CD4-positive, alpha-beta T cell (primary cell): ENCODE measurements at places on chromosomes 1 and 21.

DNA sequence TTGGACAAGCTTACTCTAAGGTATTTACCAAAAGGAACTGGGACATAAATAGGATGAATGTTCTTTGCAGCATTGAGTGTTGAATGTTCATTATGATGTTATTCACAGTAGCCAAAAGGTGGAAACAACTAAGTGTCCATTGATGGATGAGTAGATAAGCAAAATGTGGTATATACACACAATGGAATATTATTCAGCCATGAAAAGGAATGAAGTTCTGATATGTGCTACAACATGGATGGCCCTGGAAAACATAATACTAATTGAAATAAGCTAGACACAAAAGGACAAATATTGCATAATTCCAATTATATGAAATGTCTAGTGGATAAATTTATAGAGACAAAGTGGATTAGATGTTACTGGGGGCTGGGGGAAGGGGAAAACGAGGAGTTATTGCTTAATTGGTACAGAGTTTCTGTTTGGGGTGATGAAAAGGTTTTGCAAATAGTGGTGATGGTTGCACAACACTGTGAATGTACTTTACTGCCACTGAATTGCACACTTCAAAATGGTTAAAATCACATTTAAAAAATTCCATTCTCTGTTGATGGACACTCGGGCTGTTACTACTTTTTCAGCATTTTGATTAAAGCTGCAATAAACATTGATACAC is 2.9 kb downstream of the MTARC1 start:
- H3K27me3 ChIP-seq, result peaks cover 28% of the 10 kb centered on the region
- no peak for DNase-seq
- peaks cover 6% of the 10 kb centered on the region for H3K4me1 ChIP-seq
- H3K4me3 ChIP-seq, result no peak overlapping the region
- H3K36me3 ChIP-seq, result no peaks in the 10 kb centered on the region
- H3K27ac ChIP-seq, result no peak overlapping the region

- DNase-seq, result no peak
- H3K27me3 ChIP-seq, result no peaks in the 10 kb centered on the region
- no peak overlapping the region for H3K4me3 ChIP-seq
Measured at GRCh38 chr1:218872026-218872425, 301.7 kb upstream of the LYPLAL1 start.

DNA sequence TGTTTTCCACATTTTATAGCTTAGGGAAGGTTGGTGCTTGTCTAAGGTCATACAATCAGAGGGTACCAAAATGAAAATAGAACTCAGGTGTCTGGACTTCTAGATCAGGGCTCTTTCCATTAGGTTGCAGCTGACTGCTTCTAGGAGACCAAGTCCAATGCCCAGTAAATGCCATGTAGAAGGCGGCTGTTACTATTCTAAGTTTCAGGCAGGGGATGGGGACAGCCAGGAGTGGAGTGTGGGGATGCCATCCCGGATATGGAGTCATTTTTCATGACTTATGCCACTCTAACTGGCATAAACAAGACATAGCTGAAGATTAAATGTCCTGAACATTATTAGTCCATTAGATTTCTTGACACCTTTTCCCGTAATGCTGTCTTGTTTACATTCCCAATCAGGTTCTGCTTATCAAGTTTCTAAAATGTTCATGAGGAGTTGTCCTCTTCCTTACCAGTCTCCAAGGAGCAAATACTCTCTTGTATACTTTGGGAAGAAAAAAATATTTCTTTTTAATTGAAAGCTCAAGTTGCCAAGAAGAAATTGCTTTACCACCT is 31.5 kb downstream of the XCL1 start:
- no peaks in the 10 kb centered on the region for H3K36me3 ChIP-seq
- no peak for DNase-seq
- no peaks in the 10 kb centered on the region for H3K27me3 ChIP-seq
- no peak overlapping the region for H3K4me3 ChIP-seq
- no peak overlapping the region for H3K27ac ChIP-seq

GRCh38 chr21:44983421-44984206 is 43.8 kb downstream of the SLX9 start:
- no peak for DNase-seq
- no peaks in the 10 kb centered on the region for H3K27me3 ChIP-seq
- H3K4me1 ChIP-seq, result no peaks in the 10 kb centered on the region
- H3K4me3 ChIP-seq, result no peak overlapping the region
- H3K36me3 ChIP-seq, result no peaks in the 10 kb centered on the region

- no peak overlapping the region for H3K27ac ChIP-seq
- H3K4me3 ChIP-seq, result no peak overlapping the region
- peak; percentile 10 for DNase-seq
- no peaks in the 10 kb centered on the region for H3K27me3 ChIP-seq
- no peaks in the 10 kb centered on the region for H3K36me3 ChIP-seq
- H3K4me1 ChIP-seq, result peaks cover 47% of the 10 kb centered on the region
Measured at GRCh38 chr1:168362991-168363390, 82.3 kb downstream of the TBX19 start.

DNA sequence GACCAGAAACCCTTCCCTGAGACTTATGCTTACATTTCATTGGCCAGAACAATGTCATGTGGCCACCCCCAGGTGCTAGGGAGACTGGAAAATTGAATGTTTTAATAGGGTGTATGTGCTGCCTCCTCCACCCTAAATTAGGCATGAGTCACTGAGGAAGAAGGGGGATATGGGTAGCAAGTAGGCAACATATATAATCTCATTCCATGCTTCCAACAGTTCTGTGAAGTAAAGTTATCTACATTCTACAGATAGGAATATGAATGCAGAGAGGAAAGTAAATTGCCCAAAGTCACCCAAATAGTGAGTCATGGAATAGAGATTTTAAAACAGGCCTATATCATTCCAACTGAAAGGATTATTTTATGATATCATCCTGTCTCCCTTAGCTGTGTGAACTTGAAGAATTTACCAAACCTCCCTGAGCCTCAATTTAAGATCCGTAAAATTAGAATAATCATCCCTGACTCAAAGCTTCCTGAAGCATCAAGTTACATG is 168.6 kb upstream of the FGGY start:
- no peak overlapping the region for H3K4me3 ChIP-seq
- DNase-seq, result no peak
- H3K27me3 ChIP-seq, result no peaks in the 10 kb centered on the region
- no peak overlapping the region for H3K27ac ChIP-seq

- H3K27me3 ChIP-seq, result no peaks in the 10 kb centered on the region
- H3K27ac ChIP-seq, result no peak overlapping the region
- H3K36me3 ChIP-seq, result peaks cover 22% of the 10 kb centered on the region
- no peak for DNase-seq
- no peaks in the 10 kb centered on the region for H3K4me1 ChIP-seq
- H3K4me3 ChIP-seq, result no peak overlapping the region
Measured at GRCh38 chr1:46557403-46557802, 6.0 kb upstream of the KNCN start.

DNA sequence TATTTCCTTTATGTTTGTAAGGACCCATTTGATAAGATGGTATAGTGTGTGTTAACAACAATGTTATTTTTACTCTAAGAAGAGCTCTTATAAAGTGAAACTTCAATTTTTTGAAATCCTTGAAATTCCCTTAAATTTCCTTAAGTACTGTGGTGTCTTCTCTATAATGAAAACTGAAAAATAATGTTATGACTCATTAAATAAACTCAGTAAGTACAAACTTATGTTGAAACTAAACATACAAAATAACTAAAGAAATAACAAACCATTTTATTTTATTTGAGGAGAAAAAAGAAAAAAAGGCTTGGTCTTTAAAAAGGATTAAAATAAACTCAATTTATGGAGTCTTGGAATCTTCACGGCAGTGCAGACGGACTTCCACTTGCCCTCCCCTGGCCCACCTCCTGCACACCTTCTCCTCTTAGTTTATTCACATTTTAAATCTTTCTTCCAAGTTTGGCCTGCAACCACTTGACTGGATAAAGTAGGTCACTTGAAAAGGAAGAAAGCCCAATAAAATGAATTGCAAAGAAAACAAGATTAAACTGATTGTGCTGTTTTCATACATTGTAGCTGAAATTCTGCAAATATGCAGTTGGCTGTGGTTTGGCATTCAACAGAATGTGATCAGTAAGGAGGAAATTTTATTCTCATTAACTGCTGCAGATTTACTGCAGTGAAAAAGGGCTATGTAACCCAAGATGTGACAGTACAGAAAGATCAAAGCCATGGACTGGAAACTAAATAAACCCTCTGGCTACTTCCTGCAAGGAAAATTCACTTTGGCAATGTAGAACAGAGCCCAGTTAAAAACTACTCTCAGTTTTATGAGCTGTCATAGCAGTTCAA is 48.5 kb upstream of the SCYL3 start:
- DNase-seq, result no peak
- H3K4me3 ChIP-seq, result no peak overlapping the region
- no peaks in the 10 kb centered on the region for H3K27me3 ChIP-seq
- H3K27ac ChIP-seq, result no peak overlapping the region
- H3K36me3 ChIP-seq, result peaks cover 3% of the 10 kb centered on the region

GRCh38 chr1:31868862-31869261 is 53.0 kb upstream of the SPOCD1 start:
- no peak for DNase-seq
- no peak overlapping the region for H3K27ac ChIP-seq
- H3K4me3 ChIP-seq, result no peak overlapping the region
- H3K36me3 ChIP-seq, result no peaks in the 10 kb centered on the region
- no peaks in the 10 kb centered on the region for H3K27me3 ChIP-seq
- H3K4me1 ChIP-seq, result peaks cover 17% of the 10 kb centered on the region

- peaks cover 40% of the 10 kb centered on the region for H3K4me1 ChIP-seq
- H3K4me3 ChIP-seq, result peak overlapping the region; percentile 93
- no peaks in the 10 kb centered on the region for H3K27me3 ChIP-seq
Measured at GRCh38 chr1:37930246-37931101, 16.4 kb downstream of the INPP5B start.

- no peak overlapping the region for H3K4me3 ChIP-seq
- H3K27me3 ChIP-seq, result no peaks in the 10 kb centered on the region
- no peak overlapping the region for H3K27ac ChIP-seq
Measured at GRCh38 chr1:60283690-60284089, 210.1 kb upstream of the C1orf87 start.

DNA sequence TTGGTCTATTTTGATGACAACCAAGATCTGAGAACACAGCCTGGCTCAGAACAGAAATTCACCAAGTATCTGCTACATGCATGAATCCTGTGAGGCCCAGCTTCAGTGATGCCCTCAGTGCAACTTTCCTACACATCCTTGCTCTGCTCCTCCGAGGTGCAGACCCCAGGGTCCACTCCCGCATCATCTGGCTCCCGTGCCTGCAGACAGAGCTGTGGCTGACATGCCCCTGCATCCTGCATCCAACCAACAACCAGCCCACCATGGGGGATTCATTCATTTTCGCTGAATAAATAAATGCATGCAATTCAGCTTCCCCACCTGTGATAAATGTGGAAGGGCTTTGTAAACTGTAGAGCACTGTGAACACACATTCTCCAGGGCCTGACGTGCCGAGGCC is 112.3 kb downstream of the GLIS1 start:
- no peak overlapping the region for H3K4me3 ChIP-seq
- no peak for DNase-seq
- no peaks in the 10 kb centered on the region for H3K4me1 ChIP-seq
- H3K27me3 ChIP-seq, result no peaks in the 10 kb centered on the region

DNA sequence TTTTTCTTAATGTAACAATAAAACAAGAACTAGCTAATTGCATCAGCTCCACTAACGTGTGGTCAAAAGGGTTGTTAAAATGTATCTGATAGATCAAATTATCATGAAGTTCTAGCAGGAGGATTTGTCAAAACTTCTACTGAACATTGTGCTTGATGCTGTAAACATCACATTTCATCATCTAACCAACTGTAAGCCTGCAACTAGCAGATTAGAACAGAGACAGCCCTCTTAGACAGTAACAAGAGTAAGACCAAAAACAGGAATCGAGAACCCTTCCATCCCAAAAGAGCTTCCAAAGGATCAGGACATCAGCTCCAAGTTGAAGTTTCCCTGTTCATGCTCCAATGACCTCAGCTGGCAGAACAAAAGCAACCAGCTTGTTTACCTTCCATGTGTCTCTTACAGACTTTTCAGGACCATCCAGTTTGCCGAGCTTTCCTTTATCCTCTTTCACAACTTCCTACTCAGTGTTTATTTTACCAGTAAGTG is 44.6 kb downstream of the NIBAN1 start:
- no peaks in the 10 kb centered on the region for H3K4me1 ChIP-seq
- H3K36me3 ChIP-seq, result no peaks in the 10 kb centered on the region
- no peak overlapping the region for H3K4me3 ChIP-seq

DNA sequence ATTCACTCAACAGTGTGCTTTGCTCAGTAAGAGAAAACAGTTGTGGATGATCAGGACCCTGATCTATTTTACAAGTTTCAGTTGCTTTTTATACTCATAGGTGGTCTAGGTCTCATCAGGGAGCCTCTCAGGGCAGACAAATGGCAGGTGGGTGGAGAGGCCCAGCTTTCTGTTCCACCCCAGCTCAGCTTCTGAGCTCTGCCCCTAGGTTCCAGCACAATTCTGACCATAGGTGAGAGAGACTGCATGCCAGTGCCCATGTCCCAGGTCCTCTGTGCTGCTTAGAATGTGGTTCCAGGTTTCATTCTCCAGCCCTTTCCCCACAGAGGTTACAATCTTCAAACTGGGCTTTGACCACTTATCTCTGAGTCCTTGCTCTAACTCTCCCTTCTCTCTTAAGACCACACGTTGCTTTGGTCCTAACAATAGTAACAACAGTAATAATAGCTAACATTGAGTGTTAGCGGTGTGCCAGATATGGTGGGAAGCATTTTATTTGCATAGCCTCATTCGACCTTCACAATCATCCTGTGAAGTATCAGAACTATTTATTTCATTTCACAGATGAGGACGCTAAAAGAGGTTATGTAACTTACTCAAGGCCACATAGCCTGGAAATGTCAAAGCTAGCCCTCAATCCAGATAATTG is 19.6 kb upstream of the DUSP10 start:
- H3K36me3 ChIP-seq, result no peaks in the 10 kb centered on the region
- DNase-seq, result no peak
- H3K27ac ChIP-seq, result no peak overlapping the region
- H3K27me3 ChIP-seq, result no peaks in the 10 kb centered on the region
- no peaks in the 10 kb centered on the region for H3K4me1 ChIP-seq
- no peak overlapping the region for H3K4me3 ChIP-seq

- no peaks in the 10 kb centered on the region for H3K4me1 ChIP-seq
- H3K27ac ChIP-seq, result no peak overlapping the region
- H3K27me3 ChIP-seq, result no peaks in the 10 kb centered on the region
- H3K36me3 ChIP-seq, result no peaks in the 10 kb centered on the region
- H3K4me3 ChIP-seq, result no peak overlapping the region
- no peak for DNase-seq
Measured at GRCh38 chr1:14733048-14733778, 134.7 kb downstream of the KAZN start.

- no peak overlapping the region for H3K4me3 ChIP-seq
- DNase-seq, result no peak
- H3K27me3 ChIP-seq, result no peaks in the 10 kb centered on the region
- no peak overlapping the region for H3K27ac ChIP-seq
Measured at GRCh38 chr21:42179316-42179715, 39.6 kb upstream of the ABCG1 start.

- peak within 1 kb of the TSS; percentile 46 for H3K4me3 ChIP-seq
- H3K36me3 ChIP-seq, result no peaks in the 10 kb centered on the region
- peak within 1 kb of the TSS; percentile 1 for H3K27ac ChIP-seq
- H3K27me3 ChIP-seq, result peaks cover 3% of the 10 kb centered on the region
- H3K4me1 ChIP-seq, result peaks cover 66% of the 10 kb centered on the region
- DNase-seq, result no peak
Measured at GRCh38 chr1:200872446-200873115, at the start of gene GPR25. Gene GPR25 (plus strand): TSS chr1:200872981. CDS start chr1:200873038, 57 bp downstream.
